ENCODE measurements at places on chromosomes 1 and 21.

- DNase-seq, result no peak
These were observed 29.0 kb downstream of the SPEN start for GRCh38 chr1:15876357-15877055.

DNA sequence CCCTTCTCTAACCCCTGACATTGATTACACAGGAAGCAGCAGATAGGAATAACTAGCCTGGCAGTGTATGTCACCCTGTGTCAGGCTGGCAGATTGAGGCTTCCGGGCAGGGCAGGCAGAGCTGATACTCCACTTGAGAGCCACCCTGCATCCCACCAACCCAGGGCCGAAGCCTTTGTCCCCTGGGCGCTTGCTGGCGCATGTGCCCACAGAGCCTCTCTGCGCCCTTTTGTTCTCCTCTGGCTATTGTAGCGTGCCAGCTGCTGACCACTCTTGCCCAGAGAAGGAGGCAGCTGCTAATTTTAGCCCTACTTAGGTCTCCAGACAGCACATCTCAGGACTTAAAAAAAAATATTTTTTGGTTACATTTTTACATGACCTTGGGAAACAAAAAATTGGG, 304.9 kb downstream of the HHAT start:
- no peak for DNase-seq

GRCh38 chr1:41003640-41004220, 17.8 kb downstream of the SLFNL1 start:
- peak; percentile 94 for DNase-seq

- no peak for DNase-seq
These were observed 1.8 kb downstream of the NTNG1 start for GRCh38 chr1:107142666-107143065.

GRCh38 chr21:27561116-27561515, 594.2 kb upstream of the ADAMTS5 start:
- no peak for DNase-seq

DNA sequence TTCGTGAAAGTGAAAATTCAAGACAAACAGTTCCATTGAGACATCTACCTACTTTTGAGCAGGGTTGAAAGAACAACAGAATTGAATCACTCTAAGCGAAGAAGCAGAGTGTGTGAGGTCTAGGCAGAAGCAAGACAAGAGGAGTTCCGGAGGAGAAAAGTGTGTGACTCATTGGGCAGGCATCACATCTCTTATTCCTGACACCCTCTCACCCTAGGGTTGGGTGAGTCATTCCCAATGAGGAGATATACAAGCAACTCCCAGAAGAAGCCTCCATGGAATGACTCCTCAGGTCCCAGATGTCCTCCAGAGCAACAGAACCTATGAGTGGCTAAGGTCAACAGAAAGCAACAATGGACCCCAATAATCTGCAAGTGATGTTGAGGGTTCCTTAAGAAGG, 138.1 kb downstream of the TPR start:
- DNase-seq, result no peak

- DNase-seq, result no peak
These were observed 29.2 kb downstream of the NID1 start for GRCh38 chr1:236035681-236036101.

DNA sequence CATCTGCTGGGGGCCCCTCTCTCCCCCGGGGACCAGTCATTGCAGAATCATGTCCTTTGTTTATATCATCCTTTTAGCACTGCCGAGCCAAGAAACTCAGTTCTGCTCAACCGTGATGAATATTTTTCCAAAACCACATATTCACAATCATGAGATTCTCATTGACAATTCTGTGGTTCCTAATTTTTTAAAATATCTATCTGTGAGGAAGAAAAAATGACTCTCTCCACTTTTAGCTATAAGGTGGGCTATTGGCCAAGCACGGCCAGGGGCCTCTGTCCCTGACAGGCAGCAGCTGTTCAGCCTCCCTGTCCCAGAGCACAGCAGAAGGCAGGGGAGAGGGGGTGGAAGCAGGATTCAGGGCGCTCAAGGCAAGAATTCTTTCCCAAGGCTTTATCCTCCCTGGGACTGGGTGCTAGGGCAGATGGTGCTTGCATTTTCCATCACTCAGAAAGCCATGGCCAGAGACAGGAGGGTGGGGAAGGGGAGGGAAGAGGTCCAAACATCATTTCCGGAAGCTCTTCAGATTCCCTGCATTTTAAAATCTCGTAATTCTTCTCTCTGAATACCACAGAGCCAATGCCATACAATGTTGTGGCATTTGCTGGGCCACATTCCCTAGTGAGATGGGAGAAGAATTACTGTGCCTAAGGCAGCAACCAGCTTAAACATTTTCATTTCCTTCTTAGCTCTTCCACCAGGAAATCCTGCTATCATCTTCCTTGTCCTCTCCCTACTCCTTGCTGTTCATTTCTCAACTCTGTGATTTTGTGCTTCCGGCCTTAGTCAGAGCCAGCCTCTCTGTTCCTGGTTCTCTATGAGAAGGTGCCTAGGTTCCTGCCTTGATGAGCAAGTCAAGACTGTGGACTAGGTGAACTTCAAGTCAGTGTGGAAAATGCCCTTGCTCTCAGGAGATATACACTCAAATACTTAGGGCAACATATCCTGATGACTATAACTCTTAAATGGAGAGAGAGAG, 60.3 kb downstream of the KCNJ6 start:
- no peak for DNase-seq

DNA sequence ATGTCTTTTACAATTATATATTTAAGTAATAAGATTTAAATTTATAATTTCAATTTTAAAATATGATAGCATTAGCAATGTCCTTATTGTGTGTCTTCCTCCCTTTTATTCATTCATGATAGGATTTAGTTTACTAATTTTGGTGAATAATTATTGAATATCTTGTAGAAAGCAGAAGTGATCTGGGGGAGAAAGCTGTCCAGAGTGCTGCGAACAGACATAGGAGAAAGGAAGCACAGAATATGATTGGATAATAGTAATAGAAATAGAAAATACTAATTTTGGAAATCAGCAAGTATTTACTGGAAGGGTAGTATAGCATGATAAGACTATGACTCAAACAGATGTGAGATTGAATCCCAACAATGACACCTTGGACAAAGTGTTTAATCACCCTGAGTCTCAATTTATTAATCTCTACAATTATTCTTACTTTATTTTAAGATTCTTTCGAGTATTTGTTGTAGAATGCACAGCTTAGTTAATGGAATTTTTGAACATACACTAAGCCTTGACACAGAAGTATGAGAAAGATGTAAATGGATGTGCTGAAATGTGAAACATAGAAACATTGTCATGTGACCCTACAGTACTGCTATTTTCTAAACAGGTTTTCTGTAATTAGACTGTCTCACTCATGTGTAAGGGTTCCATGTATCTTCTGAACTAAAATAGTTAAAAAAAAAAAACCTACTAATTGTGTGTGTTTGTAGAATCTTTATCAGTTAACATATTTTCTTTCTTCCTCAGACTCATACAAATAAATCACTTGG, 7.9 kb downstream of the SH3GLB1 start:
- DNase-seq, result no peak

GRCh38 chr1:86823386-86823785, 90.5 kb downstream of the SELENOF start:
- DNase-seq, result no peak

DNA sequence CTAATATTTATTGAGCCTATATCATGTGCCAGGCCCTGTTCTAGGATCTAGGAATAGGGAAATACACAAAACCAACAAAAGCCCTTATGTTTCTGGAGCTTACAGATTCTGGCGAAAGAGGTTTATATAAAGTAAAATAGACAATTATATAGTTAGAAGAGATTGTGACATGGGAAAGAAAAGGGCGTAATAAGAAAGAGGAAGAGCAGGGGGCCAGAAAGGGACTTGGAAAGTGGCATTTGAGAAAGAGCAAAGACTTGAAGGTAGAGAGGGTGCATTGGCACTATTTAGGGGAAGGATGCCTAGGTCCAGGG, 322.5 kb upstream of the FAM78B start:
- DNase-seq, result no peak

GRCh38 chr1:108045460-108045859, 80.5 kb upstream of the VAV3 start:
- no peak for DNase-seq

GRCh38 chr1:67579623-67580394, 105.2 kb upstream of the GADD45A start:
- DNase-seq, result no peak

GRCh38 chr1:90621986-90622385, 95.1 kb downstream of the BARHL2 start:
- DNase-seq, result no peak

- DNase-seq, result peak; percentile 56
These were observed 53.8 kb upstream of the RGS1 start for GRCh38 chr1:192521734-192522133.

GRCh38 chr1:106879538-106879937, 176.9 kb upstream of the PRMT6 start:
- no peak for DNase-seq

DNA sequence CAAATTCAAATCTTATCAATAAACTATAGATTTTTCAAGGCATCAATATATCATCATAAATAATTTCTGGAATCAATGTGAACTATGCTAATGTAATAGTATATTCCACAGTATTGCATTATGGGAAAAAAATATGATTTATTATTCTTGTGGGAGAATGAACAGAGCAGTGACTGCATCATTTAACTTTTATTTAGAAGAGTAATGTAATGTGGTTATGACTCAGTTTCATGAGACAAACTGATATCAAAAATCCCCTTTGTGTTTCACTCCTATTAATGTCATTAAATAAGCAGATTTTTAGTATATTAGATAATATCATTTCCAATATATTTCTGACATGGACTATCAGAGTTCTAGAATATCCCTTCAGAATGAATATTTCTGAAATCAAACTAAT, 187.6 kb downstream of the LRRC40 start:
- no peak for DNase-seq

- DNase-seq, result no peak
These were observed 77.4 kb downstream of the HLX start for GRCh38 chr1:220956501-220957232.

DNA sequence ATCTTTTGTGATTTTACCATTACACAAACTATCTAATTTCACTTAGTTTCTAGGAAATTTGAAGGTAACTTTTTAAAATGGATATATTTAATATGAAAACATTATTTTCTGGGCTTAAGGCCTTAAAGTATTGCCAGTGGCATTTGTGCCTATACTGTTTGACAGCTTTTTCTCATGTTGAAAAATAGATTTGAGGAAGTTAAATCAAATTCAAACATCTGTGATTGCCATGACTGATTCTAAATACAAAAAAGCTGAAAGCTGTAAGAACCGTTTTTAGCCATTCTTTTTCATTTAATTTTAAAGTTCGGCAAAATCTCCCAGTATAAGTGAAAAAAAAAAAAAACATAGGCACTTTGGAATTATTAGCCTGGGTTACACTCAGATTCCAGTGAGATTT, 301.1 kb downstream of the DPYD start:
- no peak for DNase-seq

DNA sequence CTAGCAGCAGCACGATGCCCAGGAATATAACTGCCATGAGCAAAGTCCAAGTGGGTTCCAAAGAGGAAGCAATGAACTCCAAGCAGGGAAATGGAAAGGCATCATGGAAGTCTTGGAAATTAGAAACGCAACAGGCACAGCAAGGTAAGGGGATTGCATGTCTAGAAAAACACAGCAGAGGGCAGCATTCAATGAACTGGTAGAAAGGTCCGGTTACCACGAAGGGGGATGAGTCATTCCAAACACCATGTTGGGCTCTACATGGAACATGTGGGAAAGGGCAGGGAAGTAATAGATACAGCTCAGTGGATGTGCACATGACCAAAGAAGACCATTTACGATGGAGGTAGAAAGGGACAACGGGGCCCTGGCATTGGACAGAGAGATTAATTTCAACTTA, 36.4 kb downstream of the RXRG start:
- peak; percentile 21 for DNase-seq

- no peak for DNase-seq
These were observed 10.2 kb upstream of the TOMM20 start for GRCh38 chr1:235138821-235139220.

- DNase-seq, result no peak
These were observed 50.1 kb downstream of the PHC2 start for GRCh38 chr1:33380811-33381210.

DNA sequence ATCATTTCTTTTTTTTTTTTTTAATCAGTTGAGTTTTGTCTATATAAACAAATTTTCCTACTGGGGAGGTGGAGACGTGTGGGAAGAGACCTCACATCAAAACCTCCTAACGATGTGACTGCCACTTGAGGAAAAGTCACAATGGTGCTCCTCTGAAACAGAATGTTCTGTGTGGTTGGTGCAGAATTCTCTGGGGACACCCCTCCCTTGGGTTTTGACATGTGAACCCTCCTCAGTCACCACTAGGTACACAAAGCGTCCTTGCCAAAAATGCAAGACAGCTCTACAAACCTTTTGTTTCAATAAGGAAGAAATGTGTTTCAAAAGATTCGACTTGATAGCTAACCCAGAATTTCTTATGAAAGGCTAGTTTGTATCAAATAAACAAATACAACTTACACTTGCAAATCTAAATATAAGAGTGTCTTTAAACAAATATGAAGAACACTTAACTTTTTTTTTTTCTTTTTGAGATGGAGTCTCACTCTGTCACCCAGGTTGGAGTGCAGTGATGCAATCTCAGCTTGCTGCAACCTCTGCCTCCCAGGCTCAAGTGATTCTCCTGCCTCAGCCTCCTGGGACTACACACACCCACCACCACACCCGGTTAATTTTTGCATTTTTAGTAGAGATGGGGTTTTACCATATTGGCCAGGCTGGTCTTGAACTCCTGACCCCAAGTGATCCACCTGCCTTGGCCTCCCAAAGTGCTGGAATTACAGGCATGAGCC, 9.3 kb downstream of the SLC25A24 start:
- DNase-seq, result no peak

GRCh38 chr21:44931137-44931500, 8.7 kb upstream of the SLX9 start:
- DNase-seq, result peak; percentile 42

DNA sequence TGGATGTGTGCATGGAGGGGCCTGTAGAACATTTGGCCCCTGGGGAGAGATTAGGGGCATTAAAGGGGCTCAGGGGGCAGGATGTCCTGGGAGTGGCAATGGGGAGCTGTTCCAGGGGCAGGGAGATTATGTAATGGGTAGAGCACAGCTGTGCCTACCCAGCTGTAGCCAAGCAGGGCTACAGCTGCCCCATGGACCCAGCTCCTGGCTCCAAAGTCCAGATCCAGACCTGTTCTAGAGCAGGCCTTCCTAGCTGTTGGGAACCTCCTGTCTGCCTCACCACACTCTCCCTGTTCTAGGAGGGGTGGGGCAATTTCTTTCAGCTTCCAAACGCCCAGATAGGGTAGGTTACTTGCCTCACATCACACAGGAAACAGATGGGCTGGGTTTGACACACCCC, 5.6 kb downstream of the RPS6KA1 start:
- DNase-seq, result no peak

GRCh38 chr21:43332861-43333297, 94.1 kb downstream of the SIK1 start:
- DNase-seq, result no peak

DNA sequence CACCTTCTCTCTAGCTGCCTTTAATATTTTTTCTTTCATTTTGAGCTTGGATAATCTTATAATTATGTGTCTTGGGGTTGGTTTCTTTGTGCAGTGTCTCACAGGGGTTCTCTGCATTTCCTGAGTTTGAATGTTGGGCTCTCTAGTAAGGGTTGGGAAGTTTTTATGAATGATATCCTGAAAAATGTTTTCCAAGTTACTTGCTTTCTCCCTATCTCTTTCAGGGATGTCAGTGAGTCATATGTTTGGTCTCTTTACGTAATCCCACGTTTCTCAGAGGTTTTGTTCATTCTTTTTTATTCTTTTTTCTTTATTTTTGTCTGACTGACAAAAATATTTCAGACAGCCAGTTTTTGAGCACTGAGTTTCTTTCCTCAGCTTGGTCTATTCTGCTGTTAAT, 55.4 kb upstream of the CCDC190 start:
- DNase-seq, result no peak
